Right lobe of liver (tissue), 6 donors: ENCODE measurements at places on chromosomes 11 and 22.

DNA sequence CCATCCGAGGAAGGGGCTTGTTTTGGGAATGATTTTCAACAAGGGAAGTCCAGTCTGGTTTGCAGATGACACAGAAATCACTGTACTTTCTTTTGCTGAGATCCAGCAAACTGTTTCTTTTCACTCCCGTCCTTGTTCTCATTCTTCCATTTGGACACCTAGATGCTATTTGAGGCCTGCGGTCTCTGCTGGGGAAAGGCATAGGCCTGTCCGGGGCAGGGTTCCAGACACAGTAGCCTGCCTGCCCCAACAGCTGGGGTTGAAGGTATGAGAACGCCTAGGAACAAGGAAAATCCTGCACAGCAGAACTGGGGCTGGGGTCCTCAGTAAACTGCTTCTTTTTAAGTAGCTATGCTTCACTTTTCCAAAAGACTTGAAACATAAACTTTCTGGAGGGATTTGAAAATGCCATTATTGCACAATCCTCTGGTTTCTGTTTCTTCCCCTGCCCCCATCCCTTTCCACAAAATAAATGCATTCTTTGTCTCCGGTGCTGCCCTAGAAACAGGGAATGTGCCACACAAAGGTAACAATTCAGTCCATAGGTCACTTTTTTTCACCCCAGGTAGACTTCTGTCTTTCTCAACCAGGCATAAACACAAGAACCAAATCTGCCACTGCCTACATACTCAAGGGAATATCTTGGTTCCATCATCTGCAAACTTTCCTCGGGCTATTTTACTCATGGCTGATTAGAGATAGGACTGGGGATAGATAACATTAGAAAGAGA, 174.8 kb upstream of the MTMR2 start:
- no peak for DNase-seq
- H3K27ac ChIP-seq: no peak overlapping the region
- no peaks in the 10 kb centered on the region for H3K36me3 ChIP-seq
- no peaks in the 10 kb centered on the region for H3K4me1 ChIP-seq
- no peaks in the 10 kb centered on the region for H3K27me3 ChIP-seq

- H3K36me3 ChIP-seq: peaks cover 33% of the 10 kb centered on the region
- H3K4me1 ChIP-seq: peaks cover 17% of the 10 kb centered on the region
Observed at GRCh38 chr22:23800297-23801237, 13.8 kb downstream of the SMARCB1 start.

- no peak for DNase-seq
- no peaks in the 10 kb centered on the region for H3K36me3 ChIP-seq
- H3K27ac ChIP-seq: no peak overlapping the region
Observed at GRCh38 chr11:96088914-96089313, 165.0 kb upstream of the MTMR2 start.

- H3K4me1 ChIP-seq: no peaks in the 10 kb centered on the region
- H3K36me3 ChIP-seq: no peaks in the 10 kb centered on the region
- no peaks in the 10 kb centered on the region for H3K27me3 ChIP-seq
- no peak for DNase-seq
- H3K27ac ChIP-seq: no peak overlapping the region
- H3K4me3 ChIP-seq: no peak overlapping the region
Observed at GRCh38 chr11:11069841-11070835, 212.3 kb upstream of the ZBED5 start.

GRCh38 chr11:1448882-1449281, 37.7 kb downstream of the MOB2 start:
- DNase-seq: no peak
- H3K4me3 ChIP-seq: no peak overlapping the region

DNA sequence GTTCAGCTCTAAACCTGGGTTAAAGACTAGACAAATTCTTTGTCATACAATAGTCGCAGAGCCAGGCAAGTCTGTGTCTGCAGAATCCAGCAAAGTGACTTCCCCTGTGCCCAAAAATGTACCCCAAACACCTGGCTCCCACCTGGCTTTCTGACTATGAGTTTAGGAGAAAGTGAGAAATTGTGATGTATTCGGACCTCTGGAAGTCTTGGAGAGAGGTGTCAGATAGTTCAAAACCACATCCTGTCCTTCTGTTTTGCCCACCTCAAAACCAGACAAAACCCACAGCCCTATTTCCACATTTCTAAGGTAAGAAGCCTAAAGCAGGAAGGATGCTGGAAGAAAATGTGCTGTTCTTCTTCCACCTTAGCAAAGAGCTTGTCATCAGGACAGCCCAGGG, 63.8 kb upstream of the CLMP start:
- H3K27ac ChIP-seq: no peak overlapping the region
- no peaks in the 10 kb centered on the region for H3K36me3 ChIP-seq
- no peak overlapping the region for H3K4me3 ChIP-seq
- H3K4me1 ChIP-seq: no peaks in the 10 kb centered on the region
- no peaks in the 10 kb centered on the region for H3K27me3 ChIP-seq

- H3K27me3 ChIP-seq: no peaks in the 10 kb centered on the region
- DNase-seq: no peak
- H3K4me1 ChIP-seq: no peaks in the 10 kb centered on the region
- no peak overlapping the region for H3K4me3 ChIP-seq
- no peaks in the 10 kb centered on the region for H3K36me3 ChIP-seq
- no peak overlapping the region for H3K27ac ChIP-seq
Observed at GRCh38 chr11:5043380-5043779, 2.9 kb upstream of the OR52J3 start.

GRCh38 chr11:74681686-74682651, 49.3 kb downstream of the CHRDL2 start:
- peak overlapping the region; percentile 29 for H3K27ac ChIP-seq
- no peak overlapping the region for H3K4me3 ChIP-seq
- H3K36me3 ChIP-seq: no peaks in the 10 kb centered on the region
- DNase-seq: peak; percentile 81

- peak; percentile 66 for DNase-seq
- peak overlapping the region; percentile 52 for H3K4me3 ChIP-seq
- H3K27ac ChIP-seq: peak overlapping the region; percentile 53
- H3K27me3 ChIP-seq: no peaks in the 10 kb centered on the region
- no peaks in the 10 kb centered on the region for H3K36me3 ChIP-seq
Observed at GRCh38 chr11:134037046-134037908, 31.6 kb upstream of the JAM3 start.

DNA sequence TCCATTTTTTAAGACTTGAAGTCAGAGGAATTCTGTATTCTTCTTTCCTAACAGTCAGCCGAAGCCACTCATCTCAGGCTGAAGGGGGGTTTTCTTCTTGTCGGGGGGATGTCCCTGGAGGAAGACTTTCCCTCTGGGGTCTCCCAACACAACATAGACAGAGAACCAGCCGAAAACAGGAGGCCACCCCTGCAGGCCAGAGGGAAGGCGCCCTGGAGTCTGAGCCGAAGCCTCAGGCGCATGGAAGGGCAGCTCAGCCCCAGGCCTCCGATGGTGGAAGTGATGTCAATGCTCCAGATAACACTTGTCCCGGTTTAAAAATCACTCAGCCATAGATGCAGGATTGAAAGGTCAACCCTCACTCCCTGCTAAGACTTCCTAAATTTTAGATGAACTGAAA, 1393.0 kb downstream of the TBC1D22A start:
- H3K36me3 ChIP-seq: no peaks in the 10 kb centered on the region
- H3K27me3 ChIP-seq: no peaks in the 10 kb centered on the region
- H3K4me3 ChIP-seq: no peak overlapping the region
- no peaks in the 10 kb centered on the region for H3K4me1 ChIP-seq

DNA sequence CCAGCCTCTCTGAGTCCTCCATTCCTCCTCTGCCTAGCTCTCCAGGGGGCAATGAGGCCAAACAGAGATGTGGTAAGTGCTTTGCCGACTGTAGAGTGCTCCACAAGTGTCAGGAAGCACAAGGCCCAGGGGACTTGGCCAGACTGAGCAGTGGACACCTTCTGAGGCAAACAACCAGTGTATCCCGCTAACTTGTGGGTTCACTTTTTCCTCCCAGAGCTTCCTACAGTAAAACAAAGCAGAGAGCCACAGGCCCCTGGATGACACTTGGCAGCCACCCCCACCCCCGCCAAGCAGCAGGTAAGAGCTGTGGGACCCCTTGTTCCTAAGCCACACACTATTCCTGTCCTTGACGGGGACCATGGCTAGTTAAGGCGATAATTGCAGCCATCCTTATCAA, 160.9 kb downstream of the CACNA1I start:
- no peaks in the 10 kb centered on the region for H3K4me1 ChIP-seq
- no peak overlapping the region for H3K27ac ChIP-seq
- no peak overlapping the region for H3K4me3 ChIP-seq
- H3K36me3 ChIP-seq: no peaks in the 10 kb centered on the region
- no peak for DNase-seq
- H3K27me3 ChIP-seq: no peaks in the 10 kb centered on the region

DNA sequence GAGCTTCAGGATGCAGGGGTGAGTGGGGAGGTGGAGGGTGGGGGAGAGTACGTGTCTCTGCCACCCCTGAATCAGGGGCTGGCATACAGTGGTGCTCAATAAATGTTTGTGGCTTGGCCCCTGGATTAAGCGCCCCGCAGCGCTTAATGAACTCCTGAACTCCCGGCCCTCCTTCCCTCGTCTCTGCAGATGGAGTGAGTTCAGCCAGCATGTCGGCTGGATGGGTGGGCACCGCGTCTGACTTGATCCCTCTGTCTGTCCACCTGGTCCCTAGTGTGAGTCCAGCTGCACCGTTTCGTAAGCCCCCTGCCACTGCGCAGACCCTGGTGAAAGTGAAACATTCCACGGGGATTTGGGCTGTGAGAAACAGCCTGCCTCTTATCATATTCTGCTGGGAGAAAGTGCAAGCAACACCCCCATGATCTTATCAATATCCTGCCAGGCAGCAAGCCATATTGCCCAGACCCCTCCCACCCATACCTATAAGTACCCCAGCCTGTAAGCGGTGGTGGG, 12.0 kb upstream of the MRGPRD start:
- H3K4me3 ChIP-seq: no peak overlapping the region
- H3K27ac ChIP-seq: no peak overlapping the region
- H3K36me3 ChIP-seq: no peaks in the 10 kb centered on the region
- no peaks in the 10 kb centered on the region for H3K4me1 ChIP-seq
- no peaks in the 10 kb centered on the region for H3K27me3 ChIP-seq

- H3K4me3 ChIP-seq: no peak overlapping the region
- H3K4me1 ChIP-seq: no peaks in the 10 kb centered on the region
- H3K27me3 ChIP-seq: no peaks in the 10 kb centered on the region
Observed at GRCh38 chr11:3224401-3225057, 5.9 kb upstream of the MRGPRG start.

- peaks cover 3% of the 10 kb centered on the region for H3K4me1 ChIP-seq
- H3K27ac ChIP-seq: no peak within 1 kb of the TSS
- no peaks in the 10 kb centered on the region for H3K36me3 ChIP-seq
Observed at GRCh38 chr22:17121233-17122195, at the start of gene TMEM121B. Gene TMEM121B (minus strand): TSS chr22:17121360. CDS start chr22:17121127, 233 bp downstream.

DNA sequence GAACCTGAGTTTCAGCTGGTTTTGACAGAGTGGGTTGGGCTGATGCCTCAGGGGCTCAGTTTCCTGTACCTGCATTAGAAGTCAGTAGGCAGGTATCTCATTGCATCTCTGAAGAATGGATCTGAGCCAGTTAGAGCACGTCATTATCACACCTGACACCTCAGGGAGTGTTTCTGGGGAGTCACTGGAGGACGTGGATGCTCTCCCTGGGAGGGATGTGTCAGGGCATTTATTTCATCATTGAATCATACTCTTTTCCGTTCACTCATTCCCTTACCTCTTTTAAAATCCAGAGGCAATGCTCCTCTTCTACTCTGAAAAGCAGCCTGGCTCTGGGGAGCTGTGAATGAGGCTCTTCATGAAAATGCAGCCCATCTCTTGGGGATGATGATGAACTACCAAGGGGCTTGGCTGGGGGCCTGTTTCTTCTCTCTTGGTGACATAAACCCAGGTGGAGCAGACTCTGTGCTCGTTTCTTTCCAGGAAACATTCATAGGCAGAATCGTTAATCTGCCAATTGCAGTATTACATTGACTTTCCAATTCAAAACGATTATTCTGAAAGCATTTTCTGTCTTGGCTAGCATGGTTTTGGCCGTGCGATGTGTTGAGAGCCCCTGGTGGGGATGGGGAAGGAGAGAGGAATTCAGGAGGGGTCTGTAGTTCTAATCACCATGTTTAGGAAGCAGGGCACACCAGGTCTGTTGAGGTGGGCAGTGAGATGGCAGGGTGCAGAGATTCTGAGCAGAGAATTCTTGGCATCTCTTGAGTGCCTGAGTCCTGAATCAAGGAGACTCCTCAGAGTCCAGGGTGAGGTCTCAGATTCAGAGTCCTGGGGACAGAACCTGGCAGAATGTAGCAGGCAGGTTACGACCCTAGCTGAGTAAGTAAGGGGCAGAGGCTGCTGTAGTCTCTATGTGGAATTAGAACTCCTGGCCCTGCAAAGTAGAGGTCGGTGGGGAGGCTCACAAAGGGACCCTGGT, 12.6 kb downstream of the PARVA start:
- no peak overlapping the region for H3K4me3 ChIP-seq
- no peak overlapping the region for H3K27ac ChIP-seq
- DNase-seq: no peak
- peaks cover 19% of the 10 kb centered on the region for H3K4me1 ChIP-seq

GRCh38 chr11:43935424-43935979, 6.9 kb upstream of the C11orf96 start:
- no peak overlapping the region for H3K27ac ChIP-seq
- H3K36me3 ChIP-seq: no peaks in the 10 kb centered on the region
- no peak for DNase-seq

- no peaks in the 10 kb centered on the region for H3K4me1 ChIP-seq
- H3K27ac ChIP-seq: no peak overlapping the region
- H3K36me3 ChIP-seq: no peaks in the 10 kb centered on the region
- no peaks in the 10 kb centered on the region for H3K27me3 ChIP-seq
- no peak for DNase-seq
Observed at GRCh38 chr11:8296038-8296649, 32.5 kb upstream of the LMO1 start.

GRCh38 chr22:19745155-19746101, 15.2 kb upstream of the TBX1 start:
- DNase-seq: no peak
- H3K36me3 ChIP-seq: no peaks in the 10 kb centered on the region
- no peaks in the 10 kb centered on the region for H3K4me1 ChIP-seq

DNA sequence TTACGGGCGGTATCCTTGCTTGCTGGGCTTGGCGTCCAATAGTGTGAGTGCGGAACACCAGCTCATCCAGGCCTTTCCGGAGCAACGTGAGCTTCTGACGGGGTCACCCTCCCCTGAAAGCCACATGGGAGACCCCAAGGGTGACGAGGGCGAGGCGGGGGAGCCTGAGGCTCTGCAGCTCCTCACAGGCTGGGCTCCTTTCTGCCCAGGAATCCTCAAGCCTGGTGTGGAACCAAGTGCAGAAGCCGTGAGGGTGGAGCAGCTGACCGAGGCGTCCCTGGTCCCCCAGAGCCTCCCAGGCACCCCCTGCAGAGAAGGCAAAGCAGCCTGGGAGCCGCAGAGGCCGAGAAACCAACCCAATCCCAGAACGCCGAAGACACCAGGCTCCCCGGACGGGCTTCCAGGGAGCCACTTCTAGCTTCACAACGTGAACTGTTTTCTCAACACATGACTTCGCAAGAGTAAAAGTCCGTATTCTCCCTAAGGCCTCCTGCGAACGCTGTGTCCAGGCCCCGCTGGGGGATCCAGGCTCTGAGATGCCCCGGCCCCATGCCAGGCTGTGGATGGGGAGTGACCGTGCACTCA, 530.3 kb downstream of the BRD1 start:
- no peak for DNase-seq
- no peaks in the 10 kb centered on the region for H3K27me3 ChIP-seq
- H3K4me3 ChIP-seq: no peak overlapping the region
